Lung (tissue), 17 donors: ENCODE measurements at places on chromosomes 11 and 22. TPM values are rescaled to one million over a fixed set of nuclear protein-coding genes. Genes with fewer than 3 reads are reported as not detected.

The KCNA4 gene
- total RNA-seq: 2.9 TPM

The OR5J2 gene
- total RNA-seq: not detected

DNA sequence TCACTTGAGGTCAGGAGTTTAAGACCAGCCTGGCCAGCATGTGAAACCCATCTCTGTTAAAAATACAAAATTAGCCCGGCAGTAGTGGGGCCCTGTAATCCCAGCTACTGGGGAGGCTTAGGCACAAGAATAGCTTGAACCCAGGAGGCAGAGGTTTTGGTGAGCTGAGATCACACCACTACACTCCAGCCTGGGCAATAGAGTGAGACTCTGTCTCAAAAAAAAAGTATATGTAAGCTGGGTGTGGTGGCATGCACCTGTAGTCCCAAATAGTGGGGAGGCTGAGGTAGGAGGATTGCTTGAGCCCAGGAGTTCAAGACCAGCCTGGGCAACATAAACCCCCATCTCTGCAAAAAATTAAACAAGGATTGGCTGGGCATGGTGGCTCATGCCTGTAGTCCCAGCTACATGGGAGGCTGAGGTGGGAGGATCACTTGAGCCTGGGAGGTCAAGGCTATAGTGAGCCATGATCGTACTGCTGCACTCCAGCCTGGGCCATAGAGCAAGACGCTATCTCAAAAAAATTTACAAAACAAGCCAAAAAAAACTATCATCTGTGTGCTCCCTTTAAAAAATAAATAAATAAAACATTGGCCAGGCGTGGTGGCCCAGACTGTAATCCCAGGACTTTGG, 10.8 kb downstream of the CRKL start:
- no peak for DNase-seq

The SLC6A5 gene
- not detected for total RNA-seq
